ENCODE measurements at places on chromosomes 13 and 19.
A peak's percentile ranks its signal among the peaks of the same experiment; 100 is the strongest.

DNA sequence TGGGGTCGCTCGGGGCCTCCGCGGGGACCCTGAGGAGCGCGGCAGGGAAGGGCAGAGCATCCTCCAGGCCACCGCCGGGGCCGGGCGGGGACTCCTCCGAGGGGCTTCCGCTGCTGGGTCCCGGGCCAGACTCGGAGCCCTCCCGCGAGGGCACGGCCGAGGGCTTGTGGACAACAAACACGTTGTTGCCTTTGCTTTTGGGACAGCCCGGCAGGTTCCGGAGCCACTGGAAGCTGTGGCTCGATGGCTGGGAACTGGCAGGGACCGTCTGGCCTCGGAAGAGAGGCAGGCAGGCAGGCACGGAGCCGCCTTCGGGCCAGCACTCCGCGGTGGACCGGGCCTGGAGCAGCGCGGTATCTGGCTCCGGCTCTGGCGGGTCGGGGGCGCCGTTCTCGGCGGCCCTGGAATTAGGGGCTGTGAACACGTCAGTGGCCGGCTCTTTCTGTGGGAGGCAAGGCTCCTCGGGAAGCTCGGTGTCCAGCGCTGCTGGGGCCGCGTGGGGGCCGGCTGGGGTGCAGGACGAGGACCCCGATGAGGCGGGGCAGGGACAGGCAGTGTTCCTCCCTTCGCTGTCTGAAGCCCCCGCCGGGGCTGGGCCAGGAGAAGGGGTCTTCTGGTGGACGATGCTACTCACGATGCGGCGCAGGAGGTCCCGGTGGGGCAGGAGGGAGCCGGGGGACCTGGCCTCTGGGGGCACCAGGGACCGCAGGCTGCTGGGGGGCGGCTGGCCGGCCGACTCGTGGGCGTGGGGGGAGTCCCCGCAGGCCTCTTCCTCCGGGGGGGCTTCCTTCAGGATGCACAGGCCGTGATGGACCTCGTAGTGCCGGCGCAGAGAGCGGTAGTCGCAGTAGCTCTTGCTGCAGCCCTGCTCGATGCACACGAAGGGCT lies 27.6 kb downstream of the ZNF541 start:
- DNase-seq: no peak

DNA sequence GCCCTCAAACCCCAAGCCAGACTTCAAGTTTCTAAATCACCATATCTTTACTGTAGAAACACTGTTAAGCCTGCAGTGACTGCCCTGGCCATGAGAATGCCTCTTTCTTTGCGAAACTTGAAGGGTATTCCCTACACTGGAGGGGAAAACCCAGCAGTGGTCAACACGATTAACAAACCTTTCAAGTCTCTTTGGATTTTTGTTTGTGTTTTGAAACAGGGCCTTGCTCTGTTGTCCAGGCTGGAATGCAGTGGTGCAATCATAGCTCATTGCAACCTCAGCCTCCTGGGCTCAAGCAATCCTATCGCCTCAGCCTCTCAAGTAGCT lies 17.4 kb upstream of the POMP start:
- no peak for DNase-seq

DNA sequence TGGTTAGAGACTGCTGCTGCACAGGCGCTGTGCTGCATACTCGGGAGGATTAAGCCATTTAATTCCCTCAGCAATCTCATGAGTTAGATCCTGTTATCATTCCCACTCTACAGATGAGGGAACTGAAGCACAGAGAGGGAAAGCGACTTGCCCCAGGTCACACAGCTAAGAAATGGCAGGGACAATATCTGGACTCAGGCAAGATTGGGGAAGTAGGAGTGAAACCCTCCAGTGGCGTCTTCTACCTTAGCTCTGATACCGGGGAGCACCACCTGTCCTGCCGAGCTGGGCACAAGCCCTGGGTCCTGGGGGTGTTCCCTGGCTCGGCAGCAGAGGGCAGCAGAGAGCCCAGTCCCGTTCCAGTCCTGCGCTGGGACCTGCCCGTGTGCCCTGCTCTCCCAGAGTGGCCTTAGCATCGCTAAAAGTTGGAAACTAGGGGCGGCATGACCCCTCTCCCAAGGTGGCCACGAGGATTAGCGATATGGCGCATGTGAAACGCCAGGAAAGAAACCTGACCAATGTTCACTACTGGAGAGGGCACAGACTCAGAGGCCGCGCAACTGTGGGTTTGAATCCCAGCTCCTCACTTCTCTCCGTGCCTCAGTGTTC lies 20.5 kb downstream of the CYTH2 start:
- peak; percentile 49 for DNase-seq

- no peak for DNase-seq
These were observed 55.8 kb upstream of the OBI1 start for GRCh38 chr13:78714717-78715116.

DNA sequence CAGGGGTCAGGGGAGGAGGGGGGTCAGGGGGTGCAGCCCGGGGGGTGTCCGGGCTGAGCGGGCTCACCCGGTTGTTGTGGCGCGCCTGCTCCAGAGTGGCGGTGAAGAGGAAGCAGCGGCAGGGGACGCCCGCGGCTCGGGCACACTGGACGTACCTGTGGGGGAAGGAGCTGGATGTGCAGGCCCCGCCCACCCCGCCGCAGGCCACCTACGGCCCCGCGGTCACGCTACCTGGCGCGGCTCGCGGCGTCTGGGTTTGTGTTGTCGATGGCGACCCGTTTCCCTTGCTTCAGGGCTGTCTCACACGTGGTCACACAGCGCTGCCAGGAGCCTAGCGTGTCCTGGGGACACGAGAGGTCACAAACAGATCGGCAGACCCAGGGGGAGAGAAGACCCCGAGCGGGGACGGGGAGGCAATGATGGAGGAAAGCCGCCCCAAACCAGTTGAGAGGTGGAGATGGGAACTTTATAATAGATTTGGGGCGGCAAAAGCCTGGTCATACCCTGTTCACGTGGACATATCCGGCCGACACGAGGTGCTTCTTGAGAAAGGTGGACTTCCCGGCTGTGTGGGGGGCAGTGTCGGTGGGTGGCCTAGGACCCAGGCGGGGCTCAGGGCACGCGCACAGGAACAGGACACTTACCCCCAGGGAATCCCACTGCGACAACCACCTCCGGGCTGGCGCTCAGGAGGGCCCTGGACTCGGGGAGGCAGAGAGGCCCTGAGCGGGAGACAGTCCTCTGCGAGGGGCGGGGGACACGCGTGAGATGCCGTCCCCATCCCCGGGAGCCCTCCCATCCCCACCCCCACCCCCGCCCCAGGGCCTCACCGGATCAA lies 5.6 kb downstream of the PNKP start:
- no peak for DNase-seq

- no peak for DNase-seq
These were observed 62.9 kb downstream of the GGACT start for GRCh38 chr13:100525453-100526317.

- no peak for DNase-seq
These were observed 14.0 kb upstream of the GPR4 start for GRCh38 chr19:45615795-45616703.

- no peak for DNase-seq
These were observed 212.7 kb downstream of the DIAPH3 start for GRCh38 chr13:59951011-59951410.

DNA sequence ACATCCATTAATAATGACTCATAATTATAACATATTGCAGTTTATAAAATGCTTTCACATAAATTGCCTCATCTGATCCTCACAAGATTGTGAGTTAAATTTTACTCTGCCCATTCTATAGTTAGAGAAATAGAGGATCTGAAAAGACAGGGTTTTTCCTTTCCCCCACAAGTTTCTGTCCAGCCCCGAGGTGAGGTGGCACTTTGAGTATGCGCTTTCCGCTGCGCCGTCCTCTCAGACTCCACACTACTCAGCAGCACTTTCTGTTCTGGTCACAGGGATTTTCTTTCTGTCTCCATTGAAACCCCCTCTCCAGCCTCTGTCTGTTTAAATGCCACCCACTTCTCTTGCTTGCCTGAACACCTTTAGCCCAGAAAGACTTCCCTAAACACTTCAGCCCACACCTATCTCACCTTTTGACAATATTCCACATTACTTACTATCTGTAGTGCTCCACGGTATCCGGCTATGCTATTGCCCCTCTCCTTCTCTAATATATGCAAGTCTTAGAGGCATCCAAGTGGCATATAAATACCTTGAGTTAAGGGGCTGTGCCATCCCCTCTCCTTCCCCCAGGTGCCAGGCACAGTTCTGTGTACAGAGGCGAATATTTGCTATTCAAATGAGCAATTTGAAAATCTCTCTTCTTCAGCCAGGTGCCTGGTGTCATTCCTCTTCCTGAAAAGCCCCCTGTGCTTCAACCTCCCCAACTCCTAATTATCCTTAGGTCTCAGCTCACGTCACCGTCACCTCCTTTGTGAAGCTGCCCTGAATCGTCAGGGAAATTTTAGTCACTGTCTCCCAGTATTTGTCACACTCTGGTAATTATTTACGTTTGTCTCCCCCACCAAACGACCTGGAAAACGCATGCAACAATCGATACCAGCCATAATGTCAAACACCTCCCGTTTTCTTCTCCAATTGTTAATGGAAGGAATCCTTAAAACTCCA lies 268.7 kb downstream of the NHLRC3 start:
- no peak for DNase-seq
